ENCODE measurements at places on chromosomes 6 and 20.

DNA sequence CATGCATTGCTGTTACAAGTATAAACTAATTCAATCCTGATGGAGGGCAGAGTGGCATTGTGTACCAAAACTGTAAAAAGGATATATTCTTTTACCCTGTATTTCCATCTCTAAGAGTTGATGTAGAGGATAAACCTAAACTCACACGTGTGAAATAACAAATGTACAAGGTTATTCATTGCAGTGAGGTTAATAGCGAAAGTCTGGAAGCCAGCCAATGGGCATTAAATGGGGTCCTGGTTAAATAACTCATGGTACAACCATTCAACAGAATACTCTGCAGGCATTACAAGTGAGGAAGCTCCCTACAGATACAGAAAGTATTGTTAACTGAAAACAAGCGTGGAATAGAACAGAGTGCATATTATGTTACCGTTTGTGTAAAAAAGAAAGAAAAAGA, 56.9 kb downstream of the BCAS1 start:
- no peak for DNase-seq

- no peak for DNase-seq
Observed at GRCh38 chr20:21432911-21433310, 35.6 kb upstream of the NKX2-4 start.

GRCh38 chr6:10720265-10720959, 2.5 kb upstream of the TMEM14C start:
- no peak for DNase-seq

- DNase-seq = no peak
Observed at GRCh38 chr20:47531458-47531857, 29.8 kb downstream of the NCOA3 start.

DNA sequence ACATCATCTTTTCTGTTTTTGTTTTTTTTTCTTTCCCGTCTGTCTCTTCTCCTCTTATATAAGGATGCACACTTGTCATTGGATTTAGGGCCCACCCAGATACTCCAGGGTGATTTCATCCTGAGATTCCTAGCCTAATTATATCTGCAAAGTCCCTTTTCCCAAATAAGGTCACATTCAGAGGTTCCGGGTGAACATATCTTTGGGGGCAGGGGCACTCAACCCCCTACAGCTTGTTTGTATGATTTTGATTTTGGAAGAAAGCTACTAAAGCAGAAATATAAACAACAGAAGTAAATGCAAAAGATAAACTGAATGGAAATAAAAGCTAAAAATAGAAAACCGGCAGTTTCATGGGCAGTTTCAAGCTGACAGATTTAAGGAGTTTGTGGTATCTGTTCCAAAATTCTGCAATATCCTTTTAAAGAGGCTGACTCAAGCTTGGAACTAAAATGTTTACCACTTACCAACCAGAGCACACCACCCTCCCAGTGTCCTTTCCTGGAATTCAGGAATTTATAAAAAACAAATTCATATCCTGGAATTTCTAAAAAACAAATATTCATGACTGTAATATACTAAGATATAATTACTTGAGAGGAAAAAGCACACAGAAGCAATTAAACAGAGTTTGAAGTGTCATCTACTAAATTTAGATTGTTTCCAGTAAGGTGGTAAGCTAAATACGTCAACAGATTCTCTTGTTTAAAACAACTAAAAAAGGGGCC, 100.0 kb upstream of the CARMIL1 start:
- peak; percentile 86 for DNase-seq

DNA sequence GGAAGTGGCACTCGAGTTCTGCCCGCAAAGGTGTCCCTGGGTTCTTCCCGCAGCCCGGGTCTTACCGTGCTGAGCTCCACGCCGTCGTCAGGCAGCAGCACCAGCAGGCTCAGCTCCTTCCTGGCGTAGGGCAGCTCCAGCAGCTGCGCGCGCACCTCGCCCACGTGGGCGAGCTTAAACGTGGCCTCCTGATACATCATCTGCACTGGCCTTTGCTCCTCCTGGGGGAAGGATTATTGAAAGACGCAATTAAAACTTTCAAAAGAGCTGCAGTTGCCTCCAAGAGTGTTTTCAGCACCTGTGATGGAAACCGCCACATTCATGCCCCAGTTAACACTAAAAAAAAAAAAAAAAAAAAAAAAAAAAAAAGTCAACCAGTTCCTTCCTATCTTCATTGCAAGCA, 11.3 kb downstream of the SERPINB9 start:
- DNase-seq = no peak

- DNase-seq = no peak
Observed at GRCh38 chr20:53840532-53840931, 229.9 kb downstream of the BCAS1 start.

- DNase-seq = peak; percentile 64
Observed at GRCh38 chr6:160930547-160931377, 60.8 kb upstream of the MAP3K4 start.

DNA sequence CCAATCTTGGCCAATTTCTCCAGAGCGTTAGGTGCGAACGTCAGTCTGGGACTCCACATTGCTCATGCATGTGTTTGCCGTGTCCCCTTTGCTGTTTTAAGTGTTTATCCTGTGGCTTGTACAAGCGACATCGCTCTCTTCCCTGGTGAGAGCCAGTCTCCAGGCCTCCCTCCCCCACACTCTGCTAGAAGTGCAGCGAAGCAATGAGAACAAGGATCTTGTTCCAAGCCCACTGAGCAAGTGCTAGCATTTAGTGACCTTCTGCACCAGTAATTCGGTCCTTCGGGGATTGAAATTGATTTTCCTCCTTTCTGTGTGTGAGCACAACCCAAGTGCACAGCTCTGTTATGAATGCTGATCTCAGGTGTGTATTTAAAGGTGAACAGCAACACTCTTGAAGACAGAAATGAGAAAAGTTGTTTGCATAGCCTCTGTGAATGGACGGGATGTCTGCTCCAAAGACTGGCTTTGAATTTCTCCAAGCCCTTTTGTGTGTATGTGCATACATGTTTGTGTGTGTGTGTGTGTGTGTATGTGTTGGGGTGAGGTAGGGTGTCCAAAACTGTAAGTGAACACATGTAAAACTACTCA, 29.0 kb downstream of the CD83 start:
- DNase-seq = no peak

DNA sequence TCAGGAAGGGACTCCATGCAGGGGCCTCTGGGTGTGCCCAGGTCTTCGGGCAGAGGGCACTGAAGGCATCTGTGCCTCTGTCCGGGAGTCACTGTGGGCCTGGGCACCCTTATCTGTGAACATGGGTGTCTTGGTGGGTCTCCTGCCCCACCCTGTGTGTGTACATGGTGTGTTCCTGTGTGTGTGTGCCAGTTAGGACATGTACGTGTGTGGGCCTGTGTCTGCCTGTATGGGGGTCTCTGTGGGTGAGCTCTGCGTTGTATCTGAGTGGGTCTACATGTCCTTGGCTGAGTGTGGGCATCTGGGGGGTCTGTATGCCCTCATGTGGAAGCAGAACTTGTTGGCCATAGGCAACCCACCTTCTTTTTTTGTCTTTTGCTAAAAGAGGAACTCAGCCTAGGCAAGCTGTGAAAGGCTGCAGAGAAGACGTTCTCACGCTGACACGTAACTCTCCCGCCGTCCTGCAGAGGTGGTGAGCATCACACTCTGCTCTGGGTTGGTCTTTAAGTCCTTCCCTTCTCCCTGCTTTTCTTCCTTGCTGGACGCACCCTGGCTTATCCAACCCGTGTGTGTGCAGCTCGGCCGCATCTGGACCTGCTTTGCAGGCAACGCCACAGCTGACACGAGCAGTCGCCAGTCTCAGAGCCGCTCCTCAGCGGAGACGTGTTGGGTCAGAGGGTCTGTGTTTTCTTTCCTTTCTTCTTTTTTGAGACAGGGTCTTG, 532 bp upstream of the NPBWR2 start:
- DNase-seq = no peak

- peak; percentile 91 for DNase-seq
Observed at GRCh38 chr6:112877134-112878100, 530.3 kb downstream of the RFPL4B start.

GRCh38 chr6:101544286-101544685, 150.8 kb downstream of the GRIK2 start:
- DNase-seq = no peak

DNA sequence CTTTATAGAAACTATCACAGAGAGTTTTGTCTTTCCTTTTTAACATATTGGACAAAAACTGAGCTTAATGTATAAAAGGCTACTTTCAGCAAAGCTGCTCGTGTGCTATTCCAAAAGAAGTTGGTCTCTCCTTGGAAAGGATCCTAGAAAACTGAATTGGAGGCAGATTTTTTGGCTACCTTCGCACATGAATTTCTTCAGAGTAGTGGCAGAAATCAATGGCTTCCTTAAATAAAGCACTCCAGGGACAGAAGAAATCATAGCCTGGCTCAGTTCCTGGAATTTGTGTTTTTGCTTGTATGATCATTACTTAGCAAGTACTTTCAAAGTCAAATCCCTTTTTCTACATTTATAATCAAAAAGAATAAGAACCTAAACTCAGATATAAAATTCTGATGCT, 780.3 kb downstream of the PHF3 start:
- DNase-seq = no peak

DNA sequence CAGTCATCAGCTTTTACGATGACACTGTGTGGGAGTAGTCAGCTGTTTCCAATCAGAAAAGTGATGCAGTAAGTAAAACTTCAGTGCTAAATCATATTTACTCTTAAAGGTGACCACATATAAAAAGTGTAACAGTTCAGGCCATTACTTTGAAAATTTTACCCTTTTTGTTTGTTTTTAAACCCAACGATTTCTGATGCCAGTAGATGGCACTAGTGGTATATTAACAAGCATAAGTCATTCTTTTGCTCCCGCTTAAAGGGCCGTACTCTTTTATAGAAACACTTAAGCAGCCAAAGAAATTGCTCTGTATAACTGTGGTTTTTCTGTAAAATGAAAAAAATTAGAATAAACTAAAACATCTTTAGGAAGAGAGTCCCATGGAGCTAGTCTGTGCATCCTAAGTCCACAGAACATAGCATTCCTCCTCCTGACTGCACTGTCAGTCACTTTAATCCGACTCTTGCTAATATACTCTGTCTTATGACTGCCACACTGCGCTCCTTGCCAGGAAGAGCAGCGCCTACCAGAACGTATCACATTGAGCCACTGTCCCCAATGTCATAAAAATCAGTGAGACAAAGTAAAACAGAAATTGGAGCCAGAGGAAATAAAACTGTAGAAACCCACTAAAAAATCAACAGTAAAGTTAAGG, 25.0 kb downstream of the HEBP2 start:
- no peak for DNase-seq

GRCh38 chr20:4127344-4127743, 112.0 kb upstream of the RNF24 start:
- no peak for DNase-seq

DNA sequence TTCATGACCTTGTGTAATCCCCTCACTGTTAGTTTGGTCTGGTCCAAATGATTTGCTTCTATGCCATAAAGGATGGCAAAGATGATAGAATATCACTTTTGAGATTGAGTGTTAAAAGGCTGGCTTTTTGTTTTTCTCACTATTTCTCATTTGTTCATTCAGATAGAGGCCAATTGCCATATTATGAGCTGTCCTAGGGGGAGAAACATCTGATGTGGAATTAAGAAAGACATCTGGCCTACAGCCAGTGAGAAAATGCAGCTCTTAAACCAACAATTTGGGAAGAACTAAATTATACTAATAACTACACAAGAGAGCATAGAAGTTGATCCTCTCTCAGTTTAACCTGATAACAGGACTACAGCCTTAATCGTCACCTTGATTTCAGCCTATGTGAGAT, 1668.6 kb downstream of the GRIK2 start:
- no peak for DNase-seq

GRCh38 chr6:13351271-13351670, 22.9 kb upstream of the TBC1D7 start:
- no peak for DNase-seq

- DNase-seq = no peak
Observed at GRCh38 chr6:91075244-91075976, 488.5 kb upstream of the MAP3K7 start.

GRCh38 chr6:13500264-13500663, 12.9 kb upstream of the GFOD1 start:
- DNase-seq = no peak

DNA sequence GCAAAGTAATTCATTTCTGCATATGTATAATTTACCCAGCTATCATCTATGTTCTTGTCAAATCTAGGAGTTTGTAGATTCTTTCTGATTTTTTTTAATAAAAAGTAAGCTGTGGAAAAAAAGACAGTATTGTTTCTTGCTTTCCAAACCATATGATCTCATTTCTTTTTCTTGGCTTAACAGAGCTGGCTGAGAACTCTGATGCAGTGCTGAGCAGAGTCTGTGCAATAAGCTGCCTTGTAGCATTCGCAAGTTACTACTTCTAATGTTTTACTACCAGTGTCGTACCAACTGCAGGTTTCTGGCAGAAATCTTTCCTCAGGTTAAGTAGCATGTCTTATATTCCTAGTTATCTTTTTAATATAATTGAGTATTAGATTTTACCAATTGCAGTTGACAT, 15.6 kb downstream of the RRBP1 start:
- DNase-seq = no peak

GRCh38 chr6:155158030-155158843, 105.6 kb upstream of the CLDN20 start:
- DNase-seq = no peak

DNA sequence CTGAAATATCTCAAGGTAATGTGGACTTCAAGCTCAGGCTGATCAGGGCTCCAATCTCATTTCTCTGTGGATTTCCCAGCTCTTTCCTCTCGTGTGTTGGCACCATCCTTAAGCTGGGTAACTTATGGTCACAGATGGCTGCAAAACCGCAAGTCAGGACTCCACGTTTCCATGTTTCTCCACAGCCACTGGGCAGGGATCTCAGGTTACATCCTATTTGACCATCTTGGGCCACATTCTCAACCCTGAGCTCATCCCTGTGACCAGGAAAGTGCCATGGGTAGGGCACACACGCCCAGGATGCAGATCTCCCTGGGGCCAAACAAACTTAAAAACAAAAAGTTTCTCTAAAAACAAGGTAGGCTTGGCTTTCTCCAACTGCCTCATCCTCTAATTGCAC, 15.4 kb downstream of the RPS6KA2 start:
- no peak for DNase-seq

DNA sequence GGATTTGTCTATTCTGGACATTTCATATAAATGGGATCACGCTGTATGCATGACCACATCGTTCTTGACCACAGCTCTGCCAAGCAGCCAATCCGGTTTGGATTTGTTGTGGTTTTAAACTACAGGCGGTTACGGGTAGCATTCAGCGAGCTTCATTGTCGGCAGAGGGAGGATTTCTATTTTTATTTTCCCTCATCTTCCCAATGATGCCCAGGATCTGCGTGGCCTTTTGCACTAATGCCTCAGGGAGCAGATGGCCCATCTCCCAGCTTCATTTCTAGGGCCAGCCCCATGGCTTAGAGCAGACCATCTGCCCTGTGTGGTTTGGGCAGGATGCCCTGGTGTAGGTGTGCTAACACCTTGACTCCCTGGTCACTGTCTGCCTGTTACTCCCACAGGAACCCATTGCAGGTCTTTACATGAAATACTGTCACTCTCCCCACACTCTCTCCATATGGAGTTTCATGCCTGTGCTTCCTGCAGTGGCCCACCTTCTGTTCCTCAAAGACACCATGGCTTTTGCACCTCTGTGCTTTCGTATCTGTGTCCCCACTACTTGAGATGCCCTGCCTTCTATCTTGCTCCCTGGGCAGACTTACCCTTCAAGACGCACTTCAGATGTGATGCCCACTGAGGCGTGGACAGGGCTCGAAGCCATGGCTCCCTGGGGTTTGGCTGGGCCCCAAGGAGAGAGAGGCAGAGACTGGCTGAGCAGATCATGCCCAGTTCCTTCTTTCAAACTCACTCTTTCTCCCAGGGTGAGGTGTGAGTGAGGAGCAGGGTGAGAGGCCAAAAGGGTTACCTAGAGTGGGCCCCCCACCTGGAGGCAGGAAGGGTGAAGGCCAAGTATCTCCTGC, 26.0 kb downstream of the SDCBP2 start:
- DNase-seq = no peak

- no peak for DNase-seq
Observed at GRCh38 chr6:148677594-148678476, 69.0 kb upstream of the UST start.

All from GM04503 (cell line).